Breast epithelium (tissue), 4 donors: ENCODE measurements at places on chromosomes 12 and 14. TPM values are rescaled to one million over a fixed set of nuclear protein-coding genes. Genes with fewer than 3 reads are reported as not detected.
A peak's percentile ranks its signal among the peaks of the same experiment; 100 is the strongest.

Gene LMNTD1
- not detected for total RNA-seq

Gene RERG
- 16.3 TPM for total RNA-seq

Gene BEGAIN
- total RNA-seq = 0.64 TPM

Gene KRT6A
- total RNA-seq = not detected

Gene SIX1
- 5.0 TPM for total RNA-seq

Gene ACSS3
- 147 TPM for total RNA-seq

- peaks cover 9% of the 10 kb centered on the region for H3K4me1 ChIP-seq
- no peaks in the 10 kb centered on the region for H3K27me3 ChIP-seq
- H3K27ac ChIP-seq = peak overlapping the region; percentile 36
- H3K4me3 ChIP-seq = no peak overlapping the region
- no peaks in the 10 kb centered on the region for H3K36me3 ChIP-seq
Observed at GRCh38 chr14:56168007-56168616, 49.9 kb downstream of the PELI2 start.

DNA sequence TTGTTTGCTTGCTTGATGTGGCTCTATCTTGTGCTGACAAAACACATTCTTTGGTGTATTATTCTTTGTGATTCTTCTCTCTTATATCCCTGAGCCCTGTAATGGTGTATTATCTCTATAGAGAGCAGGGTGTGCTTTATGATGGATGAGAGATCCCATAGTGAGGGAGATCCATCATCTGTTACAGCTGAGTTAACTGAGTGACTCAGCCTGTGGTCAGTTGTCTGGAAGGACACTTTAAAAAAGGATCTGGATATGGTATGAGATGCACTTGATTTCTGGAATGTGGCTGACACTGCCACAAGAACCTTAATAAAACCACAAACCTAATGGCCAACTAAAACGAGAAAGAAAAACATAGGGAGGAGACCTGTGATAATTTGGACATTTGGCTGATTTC lies 461.4 kb upstream of the SYT1 start:
- no peaks in the 10 kb centered on the region for H3K27me3 ChIP-seq
- no peak for DNase-seq
- H3K4me1 ChIP-seq = no peaks in the 10 kb centered on the region
- no peak overlapping the region for H3K27ac ChIP-seq
- H3K36me3 ChIP-seq = no peaks in the 10 kb centered on the region

- no peaks in the 10 kb centered on the region for H3K27me3 ChIP-seq
- no peaks in the 10 kb centered on the region for H3K36me3 ChIP-seq
- no peak overlapping the region for H3K27ac ChIP-seq
- no peak for DNase-seq
- H3K4me1 ChIP-seq = no peaks in the 10 kb centered on the region
- H3K4me3 ChIP-seq = no peak overlapping the region
Observed at GRCh38 chr12:12668005-12668404, 28.0 kb downstream of the GPR19 start.

DNA sequence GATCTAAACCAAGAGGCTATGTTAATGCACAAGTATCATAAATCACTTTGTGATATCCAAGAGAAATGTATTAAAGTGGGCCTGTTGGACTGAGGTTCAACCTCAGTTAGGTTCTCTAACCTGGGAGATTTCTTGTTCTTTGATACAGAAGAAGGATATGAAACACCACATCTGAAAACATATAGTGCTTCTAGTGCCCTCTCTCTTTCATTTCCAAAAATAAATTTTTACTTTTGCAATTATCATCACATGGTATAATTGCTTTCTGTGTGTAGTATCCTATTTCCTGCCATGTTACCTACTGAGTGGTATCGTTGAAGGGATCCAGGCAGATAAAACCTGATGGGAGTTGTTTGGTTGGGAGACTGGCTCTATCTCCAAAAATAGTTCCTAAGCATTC lies 264.9 kb downstream of the CCER1 start:
- H3K27ac ChIP-seq = no peak overlapping the region
- no peaks in the 10 kb centered on the region for H3K27me3 ChIP-seq
- no peak overlapping the region for H3K4me3 ChIP-seq
- no peaks in the 10 kb centered on the region for H3K36me3 ChIP-seq
- H3K4me1 ChIP-seq = no peaks in the 10 kb centered on the region
- no peak for DNase-seq

- no peaks in the 10 kb centered on the region for H3K4me1 ChIP-seq
- no peaks in the 10 kb centered on the region for H3K36me3 ChIP-seq
- H3K4me3 ChIP-seq = peak overlapping the region; percentile 25
- no peak overlapping the region for H3K27ac ChIP-seq
Observed at GRCh38 chr12:6074979-6075585, 49.4 kb downstream of the VWF start.

DNA sequence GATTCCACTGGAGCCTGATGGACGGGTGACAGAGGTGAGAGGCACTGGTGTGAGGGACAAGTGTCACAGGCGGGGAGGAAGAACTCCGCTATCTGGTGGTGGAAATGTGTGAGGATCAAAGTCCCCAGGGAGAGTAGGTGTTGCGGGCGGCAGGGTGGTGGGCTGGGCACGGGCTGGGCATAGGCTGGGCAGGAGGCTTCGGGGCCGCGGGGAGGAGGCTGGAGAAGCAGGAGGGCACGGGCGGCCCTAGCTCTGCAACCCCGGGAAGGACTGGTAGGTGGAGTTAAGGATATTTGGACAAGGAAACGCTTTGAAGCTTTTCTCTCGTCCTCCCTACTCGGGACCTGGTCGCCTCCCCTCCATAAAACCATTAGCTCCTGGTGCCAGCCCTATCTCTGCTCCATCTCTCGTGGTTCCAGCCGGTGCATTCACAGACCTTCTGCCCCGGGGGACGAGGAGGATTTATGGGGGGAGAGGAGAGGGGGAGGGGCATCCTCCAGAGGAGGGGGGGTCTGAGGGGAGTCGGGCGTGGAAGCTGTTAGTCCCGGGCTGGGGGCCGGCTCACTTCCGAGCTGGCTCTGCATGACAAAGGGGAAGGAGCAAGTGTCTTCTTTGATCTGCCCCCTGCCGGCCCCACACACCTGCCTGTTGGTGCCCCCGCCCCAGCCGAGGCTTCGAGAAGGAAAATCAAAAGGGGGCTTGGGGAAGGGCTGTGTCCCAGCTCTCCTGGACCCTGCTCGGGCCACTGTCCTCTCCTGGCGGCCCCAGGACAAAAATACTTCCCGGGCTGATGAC lies 504 bp downstream of the WNT5B start:
- H3K27ac ChIP-seq = peak overlapping the region; percentile 80
- peaks cover 4% of the 10 kb centered on the region for H3K4me1 ChIP-seq
- H3K36me3 ChIP-seq = no peaks in the 10 kb centered on the region
- no peaks in the 10 kb centered on the region for H3K27me3 ChIP-seq
- DNase-seq = no peak

GRCh38 chr12:49652921-49653520 lies 29.7 kb downstream of the PRPF40B start:
- DNase-seq = no peak
- no peak overlapping the region for H3K27ac ChIP-seq
- H3K36me3 ChIP-seq = no peaks in the 10 kb centered on the region

DNA sequence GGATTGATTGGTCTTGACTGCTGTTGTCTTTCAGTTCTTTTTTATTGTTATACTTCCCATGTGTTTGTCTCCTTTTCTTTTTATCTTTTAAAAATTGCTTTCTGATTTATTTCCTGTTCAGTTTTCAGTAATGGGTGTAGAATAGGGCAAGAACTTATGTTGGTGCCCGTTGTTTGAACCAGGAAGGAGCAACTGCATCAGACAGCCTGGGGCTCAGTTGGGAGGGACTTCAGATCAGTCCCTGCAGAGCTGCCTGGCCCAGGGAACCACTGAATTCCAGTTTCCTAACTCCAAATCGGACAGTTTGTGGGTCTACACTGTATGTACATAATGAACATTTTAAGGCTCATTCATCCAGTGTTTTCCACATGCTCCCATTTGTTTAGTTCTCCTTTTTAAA lies 64.9 kb downstream of the FBXO34 start:
- peak; percentile 60 for DNase-seq
- H3K27me3 ChIP-seq = no peaks in the 10 kb centered on the region
- no peaks in the 10 kb centered on the region for H3K4me1 ChIP-seq
- no peak overlapping the region for H3K4me3 ChIP-seq
- H3K36me3 ChIP-seq = no peaks in the 10 kb centered on the region
- H3K27ac ChIP-seq = no peak overlapping the region

- H3K4me3 ChIP-seq = peak within 1 kb of the TSS; percentile 85
- peak; percentile 94 for DNase-seq
- no peaks in the 10 kb centered on the region for H3K36me3 ChIP-seq
- no peaks in the 10 kb centered on the region for H3K4me1 ChIP-seq
- H3K27me3 ChIP-seq = no peaks in the 10 kb centered on the region
Observed at GRCh38 chr12:113358381-113359132, at the start of gene PLBD2. Gene PLBD2, plus strand, starts transcription at chr12:113358587. Its CDS starts 14 bp downstream, at chr12:113358601.

- no peaks in the 10 kb centered on the region for H3K27me3 ChIP-seq
- peaks cover 12% of the 10 kb centered on the region for H3K4me1 ChIP-seq
- no peaks in the 10 kb centered on the region for H3K36me3 ChIP-seq
- H3K4me3 ChIP-seq = no peak overlapping the region
- DNase-seq = no peak
Observed at GRCh38 chr14:68577802-68578541, 214.9 kb downstream of the ZFP36L1 start.

DNA sequence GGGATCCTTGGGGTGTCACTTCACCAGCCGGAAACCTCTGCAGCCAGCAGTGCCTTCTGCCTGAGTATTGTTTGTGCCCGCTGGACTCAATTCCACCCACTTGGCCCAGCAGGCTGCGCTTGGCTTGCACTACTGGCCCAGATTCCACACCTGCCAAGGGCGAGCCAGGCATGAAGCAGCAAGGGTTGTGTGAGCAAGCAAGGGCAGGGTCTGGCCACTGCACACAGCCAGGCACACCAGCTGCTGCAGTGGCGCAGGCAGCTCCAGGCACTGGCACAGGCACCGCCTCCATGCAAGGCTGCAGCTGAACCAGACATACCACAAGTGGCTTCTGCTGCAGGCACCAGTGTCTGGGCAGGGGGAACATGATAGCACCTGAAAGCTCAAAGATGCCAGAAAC lies 99.5 kb downstream of the NUAK1 start:
- no peak for DNase-seq
- no peaks in the 10 kb centered on the region for H3K4me1 ChIP-seq
- no peak overlapping the region for H3K27ac ChIP-seq
- no peaks in the 10 kb centered on the region for H3K36me3 ChIP-seq

DNA sequence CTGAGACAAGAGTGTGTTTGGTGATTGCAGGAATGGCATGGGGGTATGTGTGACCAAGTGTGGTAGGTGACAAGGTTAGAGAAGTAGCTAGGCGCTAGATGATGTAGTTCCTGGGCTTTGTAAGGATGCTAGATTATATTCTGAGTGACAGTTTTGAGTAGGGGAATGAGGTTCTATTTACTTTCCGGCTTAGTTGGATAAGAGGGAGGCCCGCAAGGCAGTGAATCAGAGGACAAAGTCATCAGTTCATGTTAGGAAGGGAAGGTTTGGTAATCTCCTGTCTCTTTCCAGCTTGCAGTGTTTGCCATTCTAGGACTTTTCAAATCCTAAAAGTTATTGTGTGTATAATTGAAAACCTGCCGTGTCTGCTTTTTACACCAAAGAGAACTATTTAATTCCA lies 45.0 kb downstream of the CFAP54 start:
- H3K4me1 ChIP-seq = no peaks in the 10 kb centered on the region
- no peak overlapping the region for H3K27ac ChIP-seq
- no peaks in the 10 kb centered on the region for H3K36me3 ChIP-seq
- no peak for DNase-seq
- no peak overlapping the region for H3K4me3 ChIP-seq

DNA sequence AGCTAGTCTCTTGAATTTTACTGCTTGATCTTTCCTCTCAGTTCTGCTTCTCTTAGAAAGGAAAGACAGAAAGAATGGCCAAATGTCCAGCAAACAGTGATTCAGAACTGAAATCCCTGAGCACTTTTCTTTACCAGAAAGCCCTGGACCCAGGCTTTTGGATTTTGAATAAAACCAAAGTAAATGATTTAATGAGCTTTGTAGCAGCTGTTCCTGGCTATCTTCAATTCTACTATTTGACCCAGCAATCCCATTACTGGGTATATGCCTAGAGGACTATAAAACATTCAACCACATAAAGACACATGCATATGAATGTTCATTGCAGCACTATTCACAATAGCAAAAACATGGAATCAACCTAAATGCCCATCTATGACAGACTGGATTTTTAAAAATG lies 187.2 kb downstream of the PRKD1 start:
- no peak for DNase-seq
- H3K36me3 ChIP-seq = no peaks in the 10 kb centered on the region
- no peaks in the 10 kb centered on the region for H3K27me3 ChIP-seq
- H3K27ac ChIP-seq = no peak overlapping the region
- no peaks in the 10 kb centered on the region for H3K4me1 ChIP-seq

DNA sequence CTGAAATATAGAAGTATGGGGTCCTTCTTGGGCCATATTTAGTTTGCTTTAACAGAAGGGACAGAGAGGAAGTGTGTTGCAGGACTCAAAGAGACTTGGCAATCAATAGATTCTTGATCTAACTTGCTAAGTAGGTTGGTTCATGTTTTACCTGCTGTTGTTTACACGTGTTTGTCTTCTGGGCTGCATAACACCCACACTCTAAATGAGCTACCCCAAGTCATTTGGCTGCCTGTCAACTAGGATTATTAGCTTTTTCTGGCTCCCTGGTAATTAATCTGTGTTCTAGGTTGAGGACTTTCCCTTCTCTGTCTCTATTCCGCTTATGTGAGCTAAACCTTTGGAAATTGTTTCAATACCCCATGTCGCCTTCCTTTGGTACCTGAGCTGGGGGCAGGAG lies 10.1 kb upstream of the TBPL2 start:
- no peak overlapping the region for H3K27ac ChIP-seq
- H3K4me3 ChIP-seq = no peak overlapping the region
- no peaks in the 10 kb centered on the region for H3K36me3 ChIP-seq
- H3K27me3 ChIP-seq = no peaks in the 10 kb centered on the region

- no peak overlapping the region for H3K4me3 ChIP-seq
- DNase-seq = no peak
- no peaks in the 10 kb centered on the region for H3K36me3 ChIP-seq
- H3K27ac ChIP-seq = no peak overlapping the region
- H3K27me3 ChIP-seq = no peaks in the 10 kb centered on the region
Observed at GRCh38 chr14:95474941-95475340, 41.5 kb downstream of the SYNE3 start.

- H3K4me1 ChIP-seq = peaks cover 5% of the 10 kb centered on the region
- H3K36me3 ChIP-seq = no peaks in the 10 kb centered on the region
- no peak overlapping the region for H3K27ac ChIP-seq
- no peak for DNase-seq
Observed at GRCh38 chr12:50218386-50218785, 51.2 kb upstream of the CERS5 start.

GRCh38 chr12:121232163-121232562 lies 22.2 kb downstream of the P2RX4 start:
- H3K4me3 ChIP-seq = no peak overlapping the region
- no peak for DNase-seq
- no peaks in the 10 kb centered on the region for H3K27me3 ChIP-seq
- H3K4me1 ChIP-seq = no peaks in the 10 kb centered on the region
- H3K36me3 ChIP-seq = peaks cover 8% of the 10 kb centered on the region
- no peak overlapping the region for H3K27ac ChIP-seq

- DNase-seq = no peak
- H3K4me1 ChIP-seq = no peaks in the 10 kb centered on the region
- H3K27me3 ChIP-seq = no peaks in the 10 kb centered on the region
- no peaks in the 10 kb centered on the region for H3K36me3 ChIP-seq
Observed at GRCh38 chr12:185576-185955, 28.4 kb downstream of the SLC6A12 start.
